Stimulated activated CD8-positive, alpha-beta memory T cell treated with anti-CD3 and anti-CD28 coated beads, Interleukin-4, amount 100 ng/mL, for 4 hours (primary cell): ENCODE measurements at places on chromosomes 16 and 17.

GRCh38 chr17:2921443-2921842, 125.2 kb downstream of the RAP1GAP2 start:
- no peak for DNase-seq

DNA sequence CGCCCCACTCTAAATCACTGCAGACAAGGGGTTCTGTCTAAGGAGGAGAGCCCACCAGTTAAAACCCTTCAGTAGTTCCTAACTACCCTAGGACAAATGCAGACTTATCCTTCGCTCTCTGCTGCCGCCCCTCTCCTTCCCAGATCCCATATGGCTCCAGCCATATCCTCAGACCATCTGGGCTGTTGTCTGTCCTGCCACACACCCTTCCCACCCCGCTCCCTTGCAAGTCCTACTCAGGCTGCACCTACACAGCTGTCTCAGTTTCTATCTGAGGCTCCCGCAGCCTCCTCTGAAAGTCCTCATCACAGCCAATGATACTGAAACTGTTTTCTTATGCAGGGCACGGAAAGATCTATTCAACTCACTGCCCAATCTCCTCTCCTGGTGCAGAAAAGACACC, 720 bp upstream of the BCKDK start:
- no peak for DNase-seq

- DNase-seq = no peak
These were observed 42.4 kb upstream of the NF1 start for GRCh38 chr17:31052187-31052889.

- DNase-seq = no peak
These were observed at the start of gene EVPLL for GRCh38 chr17:18377437-18378204. Gene EVPLL, plus strand, starts transcription at chr17:18377778. Its CDS starts 3,160 bp downstream, at chr17:18380938.

- DNase-seq = no peak
These were observed 51.5 kb downstream of the KNOP1 start for GRCh38 chr16:19666477-19666876.

- DNase-seq = no peak
These were observed 103.9 kb downstream of the METRNL start for GRCh38 chr17:83183145-83183948.

GRCh38 chr17:80406146-80406545, 8.8 kb upstream of the ENDOV start:
- no peak for DNase-seq

DNA sequence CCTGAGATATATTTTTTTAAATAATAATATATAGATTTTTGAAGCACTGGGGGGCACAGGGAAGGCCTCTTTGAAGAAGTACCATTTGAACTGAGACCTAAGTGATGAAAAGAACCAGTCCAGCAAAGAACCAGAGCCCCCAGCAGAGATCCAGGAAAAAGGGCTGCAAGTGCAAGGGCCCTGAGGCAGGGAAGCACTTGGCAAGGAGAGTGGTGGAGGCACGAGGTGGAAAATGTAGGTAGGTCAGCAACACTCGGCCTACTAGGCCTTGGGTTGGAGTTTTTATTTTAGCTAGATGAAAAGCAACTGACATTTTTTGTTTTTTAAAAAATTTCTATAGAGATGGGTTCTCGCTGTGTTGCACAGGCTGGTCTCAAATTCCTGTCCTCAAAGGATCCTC, 1.6 kb upstream of the CD19 start:
- DNase-seq = no peak

GRCh38 chr17:72176951-72177660, 56.3 kb downstream of the SOX9 start:
- no peak for DNase-seq

DNA sequence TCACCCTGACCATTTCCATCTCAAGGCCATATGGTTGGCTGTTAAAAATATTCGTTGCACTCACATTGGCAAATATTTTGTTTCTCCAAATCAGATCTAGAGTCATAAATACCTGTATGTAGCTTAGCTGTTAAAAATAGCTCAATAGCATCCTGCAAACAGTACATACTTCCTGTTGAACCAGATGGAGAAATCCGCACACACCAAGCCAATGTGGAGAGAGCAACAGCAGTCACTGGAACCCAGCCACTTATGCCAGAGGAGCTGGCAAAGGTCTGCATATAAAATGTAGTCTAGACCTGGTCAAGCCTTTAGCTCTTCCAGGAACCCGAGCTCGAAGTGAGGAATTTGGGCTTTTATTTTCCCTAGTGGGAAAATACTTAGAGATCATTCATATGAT, 146.4 kb upstream of the KCNJ16 start:
- no peak for DNase-seq
